ENCODE measurements at places on chromosomes 5 and 9. TPM values are rescaled to one million over a fixed set of nuclear protein-coding genes. Genes with fewer than 3 reads are reported as not detected.

DNA sequence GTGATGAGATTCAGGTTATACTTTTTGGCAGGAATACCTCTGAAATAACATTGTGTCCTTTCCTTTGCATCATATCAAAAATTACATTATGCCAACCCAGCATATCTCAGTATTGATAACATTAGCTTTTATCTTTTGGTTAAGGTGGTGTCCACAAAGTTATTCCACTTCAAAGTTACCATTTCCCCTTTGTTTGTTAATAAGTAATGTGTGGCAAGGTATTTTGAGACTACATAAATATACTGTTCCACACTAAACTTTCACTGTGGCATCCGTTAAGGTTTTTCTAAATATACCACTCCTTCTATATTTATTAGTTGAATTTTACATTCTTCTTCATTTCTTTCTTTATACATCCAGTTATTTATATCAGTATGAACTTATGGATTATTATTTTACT, 14.1 kb upstream of the ARHGEF37 start:
- no peak for DNase-seq

DNA sequence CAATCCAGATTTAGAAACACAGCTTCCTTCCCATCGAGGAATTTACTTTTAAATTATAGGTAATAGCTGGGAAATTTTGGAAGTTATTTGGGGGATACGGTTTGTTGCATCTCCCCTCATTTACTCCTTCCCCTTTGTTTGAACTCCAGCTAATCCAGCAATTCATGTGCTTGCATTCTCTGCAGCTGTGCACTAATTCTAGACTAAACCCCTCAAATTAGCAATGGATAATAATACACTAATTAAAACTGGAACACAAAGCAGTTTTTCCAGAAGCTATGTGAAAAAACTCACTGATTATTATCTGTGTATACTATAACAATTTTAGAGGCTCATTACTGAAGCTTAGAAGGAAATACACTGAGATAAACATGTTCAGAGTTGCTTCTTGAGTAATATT, 751.2 kb upstream of the ZNF608 start:
- DNase-seq = no peak

DNA sequence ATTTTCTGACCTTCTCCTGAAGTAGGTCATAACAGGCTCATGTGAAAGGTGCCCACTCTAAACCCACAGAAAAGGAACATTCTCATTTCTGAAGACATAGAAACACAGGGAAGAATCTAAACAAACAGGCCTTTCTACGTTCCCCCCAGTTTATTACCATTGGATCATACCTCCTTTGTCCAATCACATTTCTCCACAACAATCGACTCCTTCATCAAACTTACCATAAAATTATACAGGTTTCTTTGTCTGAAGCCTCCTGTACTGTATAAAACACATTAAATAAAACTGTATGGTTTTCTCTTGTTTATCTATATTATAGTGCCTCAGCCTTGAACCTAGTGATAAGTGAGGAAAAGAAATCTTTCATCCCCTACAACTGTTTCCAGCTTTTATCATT, 340.7 kb downstream of the ENC1 start:
- no peak for DNase-seq

Gene SPATA31E1
- not detected for total RNA-seq

Gene FOXD4L3
- not detected for total RNA-seq

DNA sequence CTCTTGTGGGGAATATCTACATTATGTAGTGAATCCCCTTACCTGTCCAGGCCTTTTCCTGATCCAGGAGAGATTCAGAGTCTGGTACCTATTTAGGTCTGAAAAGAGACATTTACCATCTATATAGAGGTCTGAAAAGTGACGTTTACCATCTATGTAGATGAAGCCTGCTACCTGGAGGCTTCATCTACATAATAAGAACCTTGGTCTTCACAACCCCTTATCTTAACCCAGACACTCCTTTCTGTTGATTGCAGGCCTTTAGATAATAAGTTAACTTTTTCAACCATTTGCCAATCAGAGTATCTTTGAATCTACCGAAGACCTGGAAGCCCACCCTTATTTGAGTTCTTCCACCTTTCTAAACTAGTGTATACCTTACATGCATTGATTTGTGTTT, 113.0 kb upstream of the DMRT1 start:
- no peak for DNase-seq

DNA sequence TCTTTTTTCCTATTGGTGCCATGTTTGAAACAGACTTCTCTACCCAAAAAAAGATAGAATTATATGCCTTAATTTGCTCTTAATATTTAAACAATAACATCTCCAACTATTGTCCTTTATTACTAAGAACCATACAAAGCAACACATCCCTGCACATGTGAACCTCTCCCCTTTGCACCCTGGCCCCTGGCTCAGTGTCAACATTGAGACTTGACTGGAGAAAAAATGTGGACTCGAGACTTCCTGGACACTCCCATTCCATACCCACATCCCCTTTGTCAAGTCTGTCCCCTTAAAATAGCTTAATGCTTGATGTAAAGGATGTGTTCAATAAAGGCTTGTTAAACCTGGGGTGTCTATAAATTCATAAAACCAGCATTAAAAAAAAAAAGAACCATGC, 53.2 kb downstream of the TTC39B start:
- no peak for DNase-seq

DNA sequence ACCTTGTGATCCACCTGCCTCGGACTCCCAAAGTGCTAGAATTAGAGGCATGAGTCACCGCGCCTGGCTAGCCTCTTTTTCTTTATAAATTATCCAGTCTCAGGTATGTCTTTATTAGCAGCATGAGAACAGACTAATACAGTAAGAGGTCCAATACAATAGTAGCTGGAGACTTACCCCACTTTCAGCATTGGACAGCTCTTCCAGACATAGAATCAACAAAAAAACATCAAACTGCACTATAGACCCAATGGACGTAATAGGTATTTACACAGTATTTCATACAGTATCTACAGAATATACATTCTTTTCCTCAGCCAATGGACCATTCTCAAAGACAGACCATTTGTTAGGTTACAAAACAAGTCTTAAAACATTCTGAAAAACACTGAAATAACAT, 6.1 kb upstream of the RCL1 start:
- no peak for DNase-seq

Gene PCDHA1
- 0.45 TPM for total RNA-seq

Gene ATP10B
- total RNA-seq = 0.35 TPM

Gene COQ4
- 39.6 TPM for total RNA-seq

GRCh38 chr5:140292212-140293036, 10.5 kb downstream of the PFDN1 start:
- DNase-seq = no peak

- DNase-seq = no peak
Observed at GRCh38 chr5:116778032-116778431, 203.4 kb upstream of the SEMA6A start.

GRCh38 chr9:27888661-27889295, 315.5 kb upstream of the C9orf72 start:
- DNase-seq = peak; percentile 11

Gene TSPAN17
- 49.6 TPM for total RNA-seq

- no peak for DNase-seq
Observed at GRCh38 chr5:54670281-54670680, 152.7 kb downstream of the SNX18 start.

- DNase-seq = no peak
Observed at GRCh38 chr9:98104445-98104881, 14.6 kb downstream of the TRIM14 start.

Data from H4 (cell line).